NCI-H446 treated with DMSO at 0.1 percent for 48 hours (cell line): ENCODE measurements at places on chromosomes 6 and 20.
A peak's percentile ranks its signal among the peaks of the same experiment; 100 is the strongest.

GRCh38 chr20:58447511-58448391 is 58.7 kb downstream of the VAPB start:
- DNase-seq = no peak

DNA sequence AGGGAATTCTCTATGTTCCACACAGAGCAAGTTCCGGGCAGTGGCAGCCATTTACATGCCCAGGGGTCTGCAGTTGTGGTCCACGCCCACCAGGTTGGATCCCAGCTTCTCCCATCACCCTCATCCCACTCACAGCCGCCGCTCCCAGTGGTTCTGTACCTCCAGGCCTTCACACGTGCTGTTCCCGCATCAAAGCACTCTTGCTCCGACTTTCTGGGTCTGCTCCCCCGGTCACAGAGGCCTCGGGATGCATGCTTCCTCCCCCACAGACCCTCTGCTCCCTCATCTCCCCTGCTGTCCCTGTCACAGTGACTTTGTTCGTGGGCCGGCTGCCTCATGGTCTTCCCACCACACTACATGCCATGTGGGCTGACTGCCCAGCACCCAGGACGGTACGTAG is 332.5 kb downstream of the TAF4 start:
- DNase-seq = no peak

DNA sequence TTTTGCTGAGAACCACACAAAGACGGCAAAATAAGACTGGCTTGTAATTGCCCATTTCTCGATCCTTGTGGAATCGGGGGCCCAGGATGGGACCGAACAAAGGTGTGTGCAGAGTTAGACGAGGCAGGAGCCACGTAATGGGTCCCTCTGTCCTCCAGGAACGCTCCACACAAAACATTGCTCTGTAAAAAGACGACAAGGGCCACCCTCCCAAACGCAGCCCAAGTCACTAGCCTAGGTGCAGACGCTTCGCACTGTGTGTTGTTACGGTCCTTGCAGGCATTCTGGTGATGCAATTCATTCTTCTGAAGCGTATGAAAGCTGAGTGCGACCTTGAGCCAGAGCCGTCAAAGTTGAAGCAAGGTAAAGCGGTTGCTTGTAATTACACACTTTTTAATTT is 363.4 kb downstream of the TAF4 start:
- DNase-seq = no peak

GRCh38 chr20:62064770-62065673 is 659 bp downstream of the TAF4 start:
- no peak for DNase-seq

DNA sequence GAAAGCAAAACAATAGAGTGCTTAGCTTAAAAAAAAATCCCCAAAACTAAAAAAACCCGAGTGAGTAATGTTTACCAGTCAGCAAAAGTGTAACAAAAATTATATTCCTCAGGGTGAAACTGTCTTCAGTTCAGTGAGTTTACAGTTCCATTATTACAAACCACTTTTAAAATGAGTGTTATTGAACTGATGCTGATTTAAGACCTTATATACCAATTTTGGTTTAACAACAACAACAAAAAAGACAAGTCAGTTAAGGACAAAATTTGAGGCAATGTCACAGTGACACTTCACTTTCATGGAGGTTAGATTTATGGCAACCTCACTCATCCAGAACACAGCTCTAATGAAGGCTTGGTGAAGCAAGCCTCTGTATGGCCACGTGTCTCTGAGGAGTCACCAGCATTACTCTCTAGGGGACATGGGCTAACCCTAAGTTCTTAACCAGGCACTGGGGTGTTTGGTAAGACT is 630.8 kb downstream of the PHF3 start:
- no peak for DNase-seq

DNA sequence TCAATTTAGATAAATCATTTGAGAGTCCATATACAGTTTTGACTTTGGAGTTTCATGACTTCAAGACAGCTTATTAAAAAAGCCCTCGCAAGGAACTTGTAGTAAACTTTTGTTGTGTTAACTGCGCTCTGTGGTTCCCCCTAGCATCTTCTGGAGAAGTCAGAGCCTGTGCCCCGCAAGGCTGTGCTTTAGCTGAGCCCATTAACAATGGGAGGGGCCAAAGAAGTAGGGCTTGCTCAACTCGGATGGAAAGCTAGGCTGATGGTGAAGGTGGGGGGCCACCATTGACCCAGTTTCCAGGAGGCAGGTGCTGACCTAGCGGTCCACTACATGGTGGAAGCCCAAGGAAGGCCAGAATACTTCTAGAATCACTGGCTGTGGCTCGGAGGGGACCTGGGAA is 29.3 kb upstream of the OVOL2 start:
- DNase-seq = no peak

DNA sequence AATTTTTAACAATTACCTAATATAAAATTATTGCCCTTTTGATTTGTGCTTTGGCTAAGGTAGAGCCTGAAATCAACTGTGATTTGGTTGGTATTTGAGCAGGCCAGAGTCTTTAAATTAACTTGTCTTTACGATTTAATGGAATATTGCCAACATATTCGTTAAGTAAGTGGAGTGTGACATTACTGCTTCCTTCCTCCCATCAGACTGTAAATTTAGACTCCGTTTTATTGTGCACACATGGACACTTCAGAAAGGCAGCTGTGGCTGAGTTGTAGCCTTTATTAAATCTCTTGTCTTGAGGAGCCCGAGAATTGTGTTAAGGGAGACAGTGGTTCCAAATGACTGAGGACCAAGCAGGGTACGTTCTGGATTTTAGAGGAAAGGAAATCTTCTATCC is 57.4 kb downstream of the CAP2 start:
- DNase-seq = peak; percentile 72

DNA sequence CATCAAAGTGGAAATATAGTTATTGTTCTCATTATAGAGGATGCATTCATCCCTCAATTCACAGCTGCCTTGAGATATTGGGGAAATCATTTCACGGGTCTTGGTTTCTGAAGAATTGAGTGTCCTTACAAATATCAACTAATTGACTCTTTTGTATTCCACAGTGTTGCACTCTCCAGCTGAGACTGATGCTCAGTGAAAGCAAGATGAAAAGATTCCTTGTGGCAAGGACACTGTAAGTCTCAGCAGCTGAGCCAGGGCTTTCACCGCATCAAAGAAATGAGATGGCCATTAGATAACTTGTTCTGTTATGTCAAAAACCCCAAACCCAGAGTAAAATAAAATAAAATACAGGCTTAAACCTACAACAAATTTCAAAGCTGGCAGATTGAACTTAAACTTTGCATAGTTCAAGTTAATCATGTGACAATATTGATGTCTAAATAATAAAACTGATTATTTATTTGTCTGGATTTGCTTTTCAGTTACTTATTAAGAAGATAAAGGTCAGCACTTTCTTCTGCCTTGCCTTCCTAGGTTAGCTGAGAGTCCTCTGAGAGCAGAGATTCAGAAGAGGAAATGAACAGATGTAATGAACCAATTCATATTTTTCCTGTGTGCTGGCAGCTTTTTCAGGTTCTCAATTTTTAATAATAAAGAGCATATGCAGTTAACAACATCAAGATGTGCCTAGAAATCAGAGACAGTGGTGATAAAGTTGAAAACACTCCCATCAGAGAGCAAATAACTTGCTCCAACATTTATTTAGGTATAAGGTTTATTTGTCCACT is 82.4 kb upstream of the SMLR1 start:
- DNase-seq = no peak

DNA sequence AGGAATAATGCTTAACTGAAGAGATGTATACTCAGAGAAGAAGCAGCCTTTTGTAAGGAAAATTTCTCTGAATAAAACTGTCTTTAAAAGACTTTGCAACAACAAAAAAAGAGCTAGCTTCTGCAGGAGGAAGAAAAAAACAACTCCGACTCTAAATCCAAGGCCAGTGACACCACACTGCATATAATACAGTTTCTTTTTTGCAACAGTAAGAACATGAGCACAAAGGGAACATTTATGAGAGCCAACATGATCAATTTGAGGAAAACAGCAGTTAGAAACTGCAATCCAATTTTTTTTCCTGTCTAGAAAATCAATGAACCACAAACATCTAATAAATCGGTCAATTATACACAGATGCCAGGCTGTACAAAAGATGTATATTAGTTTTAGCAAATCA is 42.9 kb upstream of the UST start:
- DNase-seq = no peak

GRCh38 chr20:46552460-46553420 is 2.3 kb upstream of the OCSTAMP start:
- DNase-seq = no peak

DNA sequence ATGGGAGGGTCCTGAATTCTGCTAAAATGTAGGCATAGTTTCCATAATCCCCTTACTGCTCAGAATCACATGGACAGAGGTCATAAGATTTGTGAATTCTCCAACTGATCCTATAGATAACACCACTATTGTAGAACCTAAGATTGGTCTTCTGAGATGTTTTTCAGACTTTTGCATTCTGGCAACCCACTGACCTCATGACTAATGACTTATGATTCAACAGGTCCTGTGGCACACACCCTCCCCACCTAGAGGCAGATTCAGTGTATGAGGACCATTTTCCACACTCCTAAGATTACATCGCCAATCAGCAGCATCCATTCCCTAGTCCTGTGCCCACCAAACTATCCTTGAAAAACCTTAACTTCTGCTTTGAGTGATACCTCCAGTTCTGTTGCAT is 207.2 kb downstream of the BTBD9 start:
- DNase-seq = no peak

DNA sequence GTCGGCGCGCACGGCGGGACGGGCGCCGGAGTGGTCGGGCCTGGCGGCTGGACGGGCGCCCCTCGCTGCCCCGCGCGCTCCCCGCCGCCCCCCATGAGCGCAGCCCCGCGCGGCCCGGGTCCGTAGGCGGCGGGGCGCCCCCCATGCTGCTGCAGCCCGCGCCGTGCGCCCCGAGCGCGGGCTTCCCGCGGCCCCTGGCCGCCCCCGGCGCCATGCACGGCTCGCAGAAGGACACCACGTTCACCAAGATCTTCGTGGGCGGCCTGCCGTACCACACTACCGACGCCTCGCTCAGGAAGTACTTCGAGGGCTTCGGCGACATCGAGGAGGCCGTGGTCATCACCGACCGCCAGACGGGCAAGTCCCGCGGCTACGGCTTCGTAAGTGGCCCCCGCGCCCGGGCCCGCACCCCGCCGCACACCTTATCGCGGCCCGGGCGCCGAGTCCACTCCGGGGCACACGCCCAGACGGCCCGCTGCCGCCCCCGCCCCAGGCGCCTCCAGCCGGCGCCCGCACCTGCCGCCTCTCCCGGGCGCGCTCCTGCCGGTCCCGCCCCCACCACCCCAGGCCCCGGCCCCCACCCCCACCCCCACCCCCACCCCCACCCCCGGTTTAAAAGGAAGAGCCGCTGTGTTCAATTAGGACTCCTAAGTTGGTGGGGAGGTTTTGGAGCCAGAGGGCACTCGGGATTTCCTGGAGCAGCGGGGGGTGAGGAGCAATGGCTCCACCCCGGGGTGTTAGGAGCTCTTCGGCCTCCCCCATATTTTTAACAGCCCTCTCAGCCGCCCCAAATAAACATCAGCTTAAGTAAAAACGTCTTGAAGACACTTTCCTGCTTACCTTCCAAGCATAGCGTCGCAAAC is 474 bp downstream of the RBM38 start:
- no peak for DNase-seq

DNA sequence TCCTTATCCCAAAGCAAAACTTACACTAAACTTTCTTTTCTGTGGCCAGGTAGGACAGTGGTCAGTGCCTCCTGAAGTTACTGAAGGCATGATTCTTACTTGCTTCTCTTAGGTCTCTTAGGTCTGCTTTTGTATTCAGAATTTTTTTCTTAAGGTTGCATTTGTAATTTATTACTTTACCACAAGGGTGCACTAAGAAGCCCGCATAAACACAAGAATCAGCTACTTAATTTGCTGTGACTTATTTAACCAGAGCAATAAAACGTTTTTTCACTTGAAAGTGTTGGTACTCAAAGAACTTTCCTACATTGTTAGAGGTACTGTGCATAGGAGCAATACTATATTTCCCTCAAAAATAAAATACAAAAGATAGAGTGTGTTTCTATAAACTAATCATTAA is 75.4 kb upstream of the LAMA2 start:
- peak; percentile 34 for DNase-seq

DNA sequence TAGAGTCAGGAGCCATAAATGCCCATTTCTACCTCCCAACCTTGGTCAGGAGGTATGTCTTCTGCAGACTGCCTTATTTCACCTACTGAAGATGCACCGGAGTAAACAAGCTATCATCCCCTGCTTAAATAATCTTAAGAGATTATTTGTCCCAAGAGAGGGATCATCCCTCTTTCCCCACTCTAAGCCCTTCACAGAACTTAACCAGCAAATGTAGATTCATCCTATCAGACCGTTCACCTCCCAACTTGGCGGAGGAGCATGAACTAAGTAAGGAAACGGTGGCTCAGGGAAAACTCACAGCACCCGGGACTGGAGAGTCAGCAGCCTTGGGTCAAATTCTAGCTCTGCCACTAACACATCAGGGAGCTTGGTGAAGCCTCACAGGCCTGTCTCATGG is 115.3 kb downstream of the TRERF1 start:
- DNase-seq = no peak

GRCh38 chr6:120468486-120468885 is 865.8 kb downstream of the TBC1D32 start:
- DNase-seq = no peak

DNA sequence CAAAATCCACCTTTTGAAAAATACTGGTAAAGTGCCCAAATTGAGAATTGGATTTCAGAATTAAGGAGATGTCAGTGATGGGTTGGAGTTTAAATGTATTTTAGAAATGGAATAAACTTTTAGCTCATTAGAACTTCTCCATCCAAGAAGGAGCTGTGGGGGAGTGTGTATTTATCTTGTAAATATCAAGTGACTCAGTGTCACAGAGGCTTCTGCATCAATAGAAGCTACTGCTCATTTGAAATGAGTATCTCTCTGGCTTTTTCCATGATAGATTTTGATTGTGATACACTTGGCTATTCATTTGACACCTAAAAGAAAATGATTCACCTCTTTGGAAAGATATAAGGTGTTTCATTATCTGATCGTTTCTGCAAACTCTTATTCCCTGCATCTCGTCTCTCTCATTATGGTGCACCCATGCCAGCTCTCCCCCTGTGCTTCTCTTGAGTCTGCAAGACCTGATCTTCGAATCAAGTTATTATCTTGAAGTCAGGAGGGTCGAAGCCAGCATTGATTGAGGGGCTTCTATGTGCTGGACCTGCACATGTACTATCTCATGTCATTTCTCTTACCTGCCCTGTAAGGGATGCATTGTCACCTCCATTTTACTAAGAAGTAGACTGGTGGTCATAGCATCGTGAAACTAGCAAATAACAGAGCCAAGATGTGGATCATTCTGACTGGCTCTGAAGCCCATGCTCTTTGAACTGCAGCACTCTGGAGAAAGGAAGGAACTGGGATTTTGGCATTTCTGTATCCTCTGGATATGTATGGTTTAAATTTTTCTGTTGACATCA is 30.1 kb downstream of the VAPB start:
- DNase-seq = no peak

DNA sequence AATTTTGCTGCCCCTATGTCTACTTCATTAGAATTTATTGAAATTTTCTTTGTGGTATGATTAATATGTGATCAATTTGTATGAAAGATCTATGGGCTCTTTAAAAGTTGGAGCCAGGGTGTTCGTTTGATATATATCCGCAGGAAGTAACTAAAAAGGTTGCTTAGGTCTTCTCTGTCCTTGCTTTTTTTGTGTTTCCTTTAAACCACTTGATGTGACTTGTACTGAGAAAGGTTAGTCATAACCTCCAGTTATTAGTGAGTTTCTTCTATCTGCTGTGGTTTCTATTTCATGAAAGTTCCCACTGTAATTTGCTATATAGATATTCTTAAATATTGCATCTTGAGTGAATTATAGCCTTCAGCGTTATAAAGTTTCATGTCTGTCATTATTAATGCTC is 585.3 kb upstream of the ARID1B start:
- DNase-seq = no peak
